ENCODE measurements at places on chromosomes 3 and 15.

DNA sequence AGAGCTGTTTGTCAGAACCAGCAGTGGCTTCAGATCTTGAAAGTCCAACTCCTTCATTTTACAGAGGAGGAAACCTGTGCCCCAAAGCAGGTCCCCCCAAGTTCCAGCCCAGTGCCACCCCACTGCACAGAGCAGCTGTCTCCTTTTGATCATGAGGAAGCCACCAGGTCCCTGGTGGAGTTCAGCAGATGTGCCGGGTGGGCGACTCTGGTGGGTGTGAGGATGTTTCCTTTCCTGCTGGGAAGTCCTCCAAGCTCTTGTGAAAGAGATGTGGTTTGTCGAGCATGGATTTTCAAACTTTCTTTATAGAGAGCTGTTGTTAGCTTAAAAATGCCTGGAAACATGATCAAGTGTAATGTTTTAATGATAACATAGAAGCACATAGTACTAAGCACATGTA, 52.0 kb downstream of the SMAD3 start:
- DNase-seq, result no peak

GRCh38 chr3:132522353-132522752, 74.7 kb upstream of the ACKR4 start:
- DNase-seq, result no peak

- DNase-seq, result no peak
These were observed 52.2 kb downstream of the FBLN2 start for GRCh38 chr3:13600950-13601691.

DNA sequence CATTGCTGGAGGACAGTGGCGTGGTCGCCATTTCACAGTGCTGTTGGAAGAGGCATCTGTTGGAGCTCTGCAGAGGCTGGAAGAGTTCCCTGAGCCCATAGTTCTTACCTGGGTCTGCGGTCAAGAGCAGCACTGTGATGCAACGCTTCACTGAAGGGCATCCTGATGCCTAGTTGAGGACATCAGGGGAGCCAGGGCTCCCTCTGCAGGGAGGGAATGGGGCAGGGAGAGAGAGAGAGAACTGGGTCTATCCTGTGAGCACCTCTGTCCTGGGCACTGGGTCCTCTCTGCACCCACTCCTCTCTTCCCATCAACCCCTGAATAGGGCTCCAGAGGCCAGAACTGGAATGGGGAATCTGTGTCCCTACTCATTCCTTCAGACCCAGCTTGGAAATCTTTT, 23.9 kb upstream of the MOBP start:
- no peak for DNase-seq

DNA sequence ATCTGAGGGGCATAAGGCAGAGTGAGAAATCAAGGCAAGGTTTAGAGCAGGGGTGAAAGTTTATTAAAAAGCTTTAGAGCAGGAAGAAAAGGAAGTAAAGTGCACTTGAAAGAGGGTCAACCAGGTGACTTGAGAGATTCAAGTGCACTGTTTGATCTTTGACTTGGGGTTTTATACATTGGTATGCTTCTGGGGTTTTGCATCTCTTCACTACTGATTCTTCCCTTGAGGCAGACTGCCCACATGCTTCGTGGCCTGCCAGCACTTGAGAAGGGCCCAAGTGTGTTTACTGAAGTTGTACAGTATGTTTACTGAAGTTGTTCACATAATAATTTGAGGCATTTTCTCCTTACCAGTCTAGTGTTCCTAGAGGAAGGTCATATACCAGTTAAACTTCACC, 367.0 kb upstream of the UBE2E2 start:
- DNase-seq, result no peak

- DNase-seq, result no peak
These were observed 40.5 kb downstream of the NGRN start for GRCh38 chr15:90305932-90306331.

GRCh38 chr3:12644331-12644937, 19.5 kb downstream of the RAF1 start:
- DNase-seq, result no peak

DNA sequence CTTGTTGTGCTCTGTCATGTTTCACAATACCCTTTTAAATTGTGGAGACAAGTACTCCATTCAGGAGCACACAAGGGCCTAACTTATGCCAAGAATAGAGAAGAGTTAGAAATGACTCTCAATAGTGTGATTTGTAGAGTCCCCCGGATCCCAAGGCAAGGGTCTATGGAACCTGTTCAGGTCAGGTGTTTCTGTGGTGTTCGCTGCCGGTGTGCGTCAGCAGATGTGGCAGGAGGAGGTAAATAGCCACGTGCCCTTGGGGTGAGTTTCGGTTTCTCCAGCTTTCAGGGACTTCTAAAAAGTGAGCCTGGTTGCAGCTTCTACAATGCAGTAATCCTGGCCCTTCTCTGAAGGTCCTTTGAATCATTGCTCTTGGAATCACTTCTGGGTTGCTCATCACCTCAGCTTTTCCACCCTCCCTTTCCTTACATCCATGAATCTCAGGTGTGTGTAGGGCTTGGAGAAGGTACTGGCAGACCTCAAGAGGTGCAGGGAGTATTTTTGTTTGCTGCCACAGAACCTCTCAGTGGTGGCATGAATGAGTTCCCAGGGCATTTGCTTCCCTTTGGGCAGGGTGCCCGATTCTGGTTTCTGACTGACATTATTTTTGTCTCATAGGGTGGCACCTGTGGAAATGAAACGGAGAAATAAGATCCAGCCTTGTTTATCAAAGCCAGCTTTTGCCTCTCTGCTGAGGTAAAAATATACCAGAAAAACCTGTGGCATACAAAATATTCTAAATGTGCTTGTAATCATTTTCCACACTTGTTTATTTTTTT, 7.3 kb downstream of the ST3GAL6 start:
- DNase-seq, result no peak

DNA sequence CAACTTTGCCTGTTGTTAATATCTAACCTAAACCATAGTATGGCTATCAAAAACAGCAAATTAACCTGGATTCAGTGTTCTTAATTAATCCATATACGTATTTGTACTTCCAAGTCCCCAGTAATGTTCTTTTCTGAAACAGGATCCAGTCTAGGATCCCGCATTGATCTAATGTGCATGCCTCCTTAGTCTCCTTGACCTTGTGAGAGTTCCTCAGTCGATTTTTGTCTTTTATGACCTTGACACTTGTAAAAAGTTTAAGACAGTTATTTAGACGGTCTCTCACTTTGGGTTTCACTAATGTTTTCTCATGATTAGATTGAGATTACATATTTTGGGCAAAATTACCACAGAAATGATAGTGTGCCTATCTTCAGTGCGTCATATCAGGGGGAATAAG, 69.4 kb downstream of the TGFBR2 start:
- no peak for DNase-seq

- no peak for DNase-seq
These were observed 49.5 kb downstream of the FBN1 start for GRCh38 chr15:48595981-48596380.

DNA sequence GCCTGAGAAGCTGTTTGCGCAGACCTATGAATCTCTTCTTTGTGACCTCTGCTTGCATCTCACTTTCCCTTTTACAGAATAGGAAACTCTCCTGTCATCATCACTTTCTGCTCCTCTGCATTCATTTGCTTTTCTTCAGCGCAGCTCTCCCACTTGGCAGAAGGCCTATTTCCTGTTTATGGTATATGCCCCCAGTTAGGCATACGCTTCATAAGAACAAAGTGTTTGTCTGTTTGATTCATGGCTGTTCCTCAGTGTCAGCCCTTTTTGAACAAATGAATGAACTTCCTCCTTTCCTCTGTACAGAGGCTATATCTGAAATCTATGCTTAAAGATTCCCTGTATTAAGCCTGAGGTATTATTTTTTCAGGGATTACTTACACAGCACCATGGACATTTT, 1216.9 kb upstream of the GBE1 start:
- DNase-seq, result no peak

DNA sequence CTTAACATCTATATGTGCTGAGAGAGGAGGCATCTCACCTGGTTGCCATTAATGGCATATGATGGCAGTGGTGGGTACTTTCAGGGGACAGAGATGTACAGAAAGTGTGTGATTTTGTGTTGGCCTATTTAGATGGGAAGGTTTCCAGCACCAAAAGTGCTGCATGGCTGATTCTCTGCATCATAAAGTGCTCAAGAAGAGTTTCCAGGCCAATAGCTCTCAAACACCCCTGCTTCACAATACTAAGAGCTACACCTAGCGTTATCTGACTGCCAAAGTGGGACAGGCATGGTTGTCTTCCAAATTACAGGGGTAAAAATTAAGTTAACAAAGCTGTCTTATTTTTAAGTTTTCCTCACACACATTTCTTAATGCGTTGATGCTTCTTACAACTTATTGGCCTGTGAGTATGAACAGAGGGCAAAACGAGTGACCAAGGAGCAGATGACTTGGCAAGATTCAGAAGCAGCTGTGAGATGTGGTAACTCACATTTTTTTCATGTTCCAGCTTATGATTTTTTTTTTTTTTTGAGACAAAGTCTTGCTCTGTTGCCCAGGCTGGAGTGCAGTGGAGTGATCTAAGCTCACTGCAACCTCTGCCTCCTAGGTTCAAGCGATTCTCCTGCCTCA, 41.4 kb upstream of the VEPH1 start:
- no peak for DNase-seq

DNA sequence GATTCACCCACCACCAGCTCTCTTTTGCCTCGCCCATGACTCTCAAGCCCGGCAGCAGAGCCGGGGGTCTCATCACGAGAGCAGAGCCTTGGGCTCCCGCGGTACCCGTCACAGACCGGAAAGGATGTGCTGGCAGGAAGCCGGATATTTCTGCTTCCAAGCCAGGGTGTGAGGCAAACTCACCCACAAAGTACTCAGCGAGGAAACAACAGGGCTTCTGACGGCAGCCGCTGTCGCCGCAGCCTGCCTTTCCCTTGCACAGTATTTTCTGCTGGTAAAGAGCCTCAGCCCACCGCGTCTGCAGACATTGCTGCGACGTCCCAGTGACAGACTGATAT, 119.9 kb downstream of the NSMCE3 start:
- DNase-seq, result no peak

DNA sequence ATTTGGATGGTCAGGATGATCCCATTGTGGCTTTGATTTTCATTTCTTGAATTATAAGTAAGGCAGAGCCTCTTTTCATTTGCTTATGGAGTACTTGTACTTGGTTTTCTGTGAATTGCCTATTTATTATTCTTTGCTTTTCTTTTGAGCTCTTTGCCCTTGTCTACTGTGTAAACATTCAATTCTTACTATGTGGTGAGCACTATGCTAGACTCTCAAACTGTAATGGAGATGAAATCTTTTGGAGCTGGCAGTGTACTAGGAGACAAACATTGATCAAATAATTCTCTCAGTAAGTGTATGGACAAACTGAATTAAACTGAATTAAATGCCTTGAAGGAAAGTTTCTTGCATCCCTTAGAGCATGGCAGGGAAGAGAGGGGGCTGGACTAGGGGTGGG, 87.0 kb upstream of the NR2E3 start:
- no peak for DNase-seq

GRCh38 chr15:32833379-32833821, 115.6 kb downstream of the GREM1 start:
- no peak for DNase-seq

DNA sequence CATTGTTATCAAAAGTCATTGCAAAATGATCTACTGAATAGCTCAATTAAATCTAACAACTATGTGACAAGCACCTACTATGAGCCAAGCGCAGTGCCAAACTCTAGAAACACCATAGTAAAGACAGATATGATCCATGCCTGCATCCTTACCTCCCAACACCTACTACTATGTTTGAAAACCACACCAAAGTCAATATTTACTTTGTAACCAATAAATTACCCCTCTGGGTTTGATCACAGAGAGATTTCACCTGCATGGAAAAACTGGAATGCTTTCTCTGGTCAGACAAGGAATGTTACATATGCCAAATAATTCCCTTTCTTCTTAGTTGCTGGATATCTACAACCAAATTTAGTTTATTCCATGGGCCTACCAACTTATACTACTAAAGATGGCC, 422.2 kb downstream of the FHIT start:
- DNase-seq, result no peak

DNA sequence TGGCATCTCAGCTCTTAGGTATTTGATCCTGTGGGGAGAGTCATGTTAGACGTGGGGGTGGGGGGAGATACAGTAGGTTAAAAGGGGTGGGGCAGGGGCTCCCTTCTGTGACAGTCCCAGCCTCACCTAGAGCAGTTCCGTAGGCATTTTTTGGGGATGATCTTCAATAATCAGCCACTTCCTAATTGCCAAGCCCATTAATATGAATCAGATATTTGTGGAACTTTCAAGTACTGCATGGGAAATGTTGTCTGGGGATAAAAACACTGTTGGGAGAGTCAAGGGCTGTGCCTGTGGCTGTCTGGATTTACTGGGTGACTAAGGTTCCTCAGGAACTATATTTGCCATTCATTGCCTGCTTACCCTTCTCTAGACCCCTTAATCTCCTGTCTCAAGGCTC, 9.5 kb downstream of the C3orf52 start:
- no peak for DNase-seq

GRCh38 chr3:81249540-81250029, 511.9 kb downstream of the GBE1 start:
- DNase-seq, result no peak

DNA sequence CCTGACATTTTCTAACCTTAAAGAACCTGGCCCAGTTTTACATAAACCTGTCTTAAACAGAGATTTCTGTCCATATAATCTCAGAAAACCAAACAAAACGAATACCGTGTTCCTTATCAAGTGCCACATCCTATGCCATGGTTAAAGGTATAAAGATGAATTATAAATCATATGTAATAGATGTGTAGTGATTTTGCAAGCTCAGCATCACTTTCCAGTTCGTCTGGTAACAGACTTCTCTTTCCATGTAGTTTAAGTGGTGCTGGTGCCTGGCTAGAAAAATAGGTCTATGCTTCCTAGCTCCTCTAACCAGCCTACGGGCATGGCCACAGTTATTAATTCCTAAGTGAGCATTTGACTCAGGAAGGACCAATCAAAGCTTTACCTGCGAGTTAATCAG, 3.4 kb upstream of the GRM7 start:
- no peak for DNase-seq

- DNase-seq, result no peak
These were observed 39.3 kb upstream of the ARL8B start for GRCh38 chr3:5082789-5083115.

DNA sequence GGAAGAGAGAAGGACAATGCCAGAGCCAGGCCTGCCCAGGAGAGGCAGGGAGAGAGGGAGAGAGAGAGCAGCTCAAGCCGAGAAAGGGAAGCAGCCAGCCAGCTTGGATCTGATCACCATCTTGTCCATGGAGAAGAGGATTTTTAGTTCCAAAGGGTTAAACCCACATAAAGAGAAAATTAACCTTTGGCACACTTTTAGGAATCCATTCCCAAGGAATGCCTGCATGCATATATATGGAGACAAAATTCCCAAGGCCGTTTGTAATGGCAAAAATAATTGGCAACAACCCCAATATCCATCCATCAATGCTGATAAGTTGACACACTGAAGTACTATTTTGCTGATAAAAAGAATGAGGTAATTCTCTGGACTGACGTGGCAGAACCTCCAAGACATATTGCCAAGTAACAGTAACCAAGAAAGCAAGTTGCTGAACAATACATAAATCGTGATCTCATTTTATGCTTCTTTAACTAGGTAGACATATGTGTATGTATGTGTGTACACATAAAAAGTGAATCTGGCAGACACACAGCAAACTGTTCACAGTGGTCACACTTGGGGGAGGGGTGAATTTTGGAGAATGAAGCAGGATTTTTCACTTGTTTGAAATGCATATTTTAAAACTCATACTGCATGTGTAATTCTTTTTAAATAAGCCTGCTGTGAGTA, 7.5 kb upstream of the STRA6 start:
- no peak for DNase-seq
